ENCODE measurements at places on chromosomes 2 and 18.

DNA sequence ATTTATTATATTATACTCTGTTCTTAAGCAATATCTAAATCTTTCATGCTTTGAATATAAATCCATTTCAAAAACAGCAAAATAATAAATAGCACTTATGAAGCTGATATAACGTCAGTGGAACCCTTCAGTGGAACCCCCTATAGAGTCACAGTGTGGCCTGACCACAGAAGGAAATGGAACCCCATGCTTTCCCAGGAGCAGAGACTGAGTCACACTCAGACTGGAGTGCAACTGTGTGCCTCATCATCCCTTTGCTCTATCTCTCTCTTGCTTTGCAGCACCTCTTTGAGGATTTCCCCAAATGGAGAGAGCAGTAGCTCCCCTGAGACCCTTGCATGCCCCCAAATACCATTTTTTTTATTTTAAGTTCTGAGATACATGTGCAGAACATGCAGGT is 13.1 kb downstream of the NXPH2 start:
- no peak for DNase-seq

DNA sequence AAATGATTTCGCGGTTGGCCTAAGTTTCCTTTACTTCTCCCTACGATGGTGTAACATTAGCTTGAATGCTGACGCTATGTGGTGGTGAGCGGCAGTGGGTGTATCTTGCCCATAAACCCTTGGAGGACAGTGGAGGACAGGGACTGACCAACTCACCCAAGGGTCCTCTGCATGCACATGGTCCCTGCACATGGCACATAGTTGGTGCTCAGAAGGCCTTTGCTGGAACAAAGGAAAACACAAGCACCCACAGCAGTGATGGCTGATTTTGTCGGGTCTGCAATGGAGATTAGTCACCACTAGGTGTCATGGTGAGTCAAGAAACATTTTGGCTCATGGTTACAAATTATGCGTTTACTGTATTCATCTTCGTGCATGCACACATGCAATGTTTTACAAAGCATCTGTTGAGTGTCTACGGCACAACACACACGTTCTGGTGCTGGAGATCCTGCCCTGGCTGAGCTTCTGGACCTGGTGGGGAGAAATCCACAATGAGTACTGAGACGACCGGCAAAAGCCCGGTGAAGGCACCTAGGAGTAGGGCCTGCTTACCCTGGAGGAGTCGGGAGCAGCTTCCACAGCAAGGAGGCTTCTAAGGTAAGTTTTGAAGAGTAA is 44.0 kb downstream of the PDCL3 start:
- DNase-seq, result peak; percentile 17

- DNase-seq, result no peak
Observed at GRCh38 chr2:28135324-28135723, 244.8 kb downstream of the BABAM2 start.

DNA sequence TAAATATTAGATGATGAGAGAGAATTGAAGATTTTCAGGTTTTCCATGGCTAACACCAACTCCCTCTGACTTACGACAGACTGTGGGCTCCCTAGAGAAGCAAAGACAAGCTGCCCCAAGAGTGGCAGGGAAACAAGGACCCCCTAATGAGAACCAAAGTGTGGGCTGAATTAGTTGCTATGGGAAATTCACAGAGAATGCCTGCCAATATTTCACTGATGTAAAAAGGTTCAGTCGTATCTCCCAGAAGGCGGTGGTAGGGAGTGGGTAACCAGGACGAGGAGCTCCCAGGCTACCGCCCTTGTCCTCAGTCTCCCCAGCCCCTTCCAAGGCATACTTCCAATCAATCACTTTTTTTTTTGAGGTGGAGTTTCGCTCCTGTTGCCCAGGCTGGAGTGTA is 113.6 kb downstream of the LAMA1 start:
- DNase-seq, result no peak

DNA sequence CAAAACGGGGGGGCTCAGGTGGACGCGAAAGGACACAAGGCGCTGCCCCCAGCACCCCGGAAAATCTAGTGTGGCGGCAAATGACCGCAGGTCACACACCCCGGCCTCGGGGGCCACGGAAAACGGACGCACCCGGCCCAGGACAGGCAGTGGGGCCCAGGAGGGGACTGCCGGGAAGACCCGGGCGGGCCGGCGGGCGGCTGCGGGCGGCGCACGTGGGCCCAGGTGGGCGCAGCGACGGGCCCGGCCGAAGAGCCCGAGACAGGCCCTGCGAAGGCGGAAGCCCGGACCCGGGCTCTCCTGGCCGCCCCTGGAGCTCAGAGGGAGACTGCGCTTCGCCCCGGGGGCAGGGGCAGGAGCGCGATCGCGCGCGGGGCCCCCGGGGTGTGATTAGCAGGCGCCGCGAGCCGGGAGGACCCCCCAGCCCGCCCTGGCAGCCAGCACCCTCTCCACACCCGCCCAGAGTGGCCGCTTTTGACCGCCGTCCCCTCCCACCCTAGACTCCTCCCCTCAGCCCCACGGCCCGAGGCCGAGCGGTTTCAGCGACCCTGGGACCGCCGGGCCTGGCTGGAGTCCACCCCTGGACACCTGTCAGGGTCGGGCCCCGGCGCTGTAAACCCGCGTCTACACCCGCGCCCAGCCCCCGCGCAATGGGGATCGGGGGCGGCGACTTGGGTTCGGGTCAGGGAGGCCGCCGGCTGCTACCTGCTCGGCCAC is 773 bp downstream of the MBP start:
- peak; percentile 14 for DNase-seq

DNA sequence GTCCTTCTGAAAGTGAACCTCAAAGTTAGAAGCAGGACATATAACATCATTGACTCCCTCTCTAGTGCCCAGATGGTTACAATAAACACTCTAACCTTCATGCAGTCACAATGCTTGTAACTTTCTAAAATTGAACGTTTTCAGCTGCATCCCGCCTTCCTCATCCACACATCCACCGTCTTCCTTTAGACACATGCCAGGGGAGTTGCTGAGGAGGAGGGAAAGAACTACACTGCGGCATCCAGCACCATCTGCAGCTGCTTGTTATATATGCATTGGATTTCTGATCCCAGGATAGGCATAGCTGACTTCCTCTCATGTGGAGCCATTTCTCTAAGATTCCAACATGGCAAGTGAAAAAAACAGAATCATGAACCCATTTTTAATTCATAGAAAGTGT is 96.8 kb downstream of the FBXO15 start:
- no peak for DNase-seq

All from activated CD4-positive, alpha-beta T cell treated with anti-CD3 and anti-CD28 coated beads for 24 hours (primary cell).